ENCODE measurements at places on chromosomes 5 and 9.

DNA sequence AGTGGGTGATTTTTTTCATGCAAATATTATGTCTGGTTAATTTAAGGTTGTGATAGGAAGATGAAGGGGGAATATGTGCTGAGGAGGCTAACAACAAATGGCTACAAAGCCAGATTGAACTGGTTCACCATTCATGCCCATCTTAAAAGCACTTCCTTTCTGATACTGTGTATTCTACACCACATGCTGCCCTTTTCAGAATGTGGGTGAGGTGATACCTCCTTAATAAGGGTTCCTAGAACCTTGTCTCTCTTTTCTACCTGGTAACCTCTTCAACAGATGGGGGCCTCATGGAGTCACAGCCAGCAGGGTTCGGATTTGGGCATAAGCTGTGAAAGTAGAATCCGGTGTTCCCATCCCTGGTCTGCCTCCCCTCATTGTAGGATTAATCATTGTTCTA, 1064.0 kb upstream of the SEMA6A start:
- no peak for DNase-seq

GRCh38 chr5:78614816-78615215, 33.8 kb downstream of the LHFPL2 start:
- no peak for DNase-seq

- no peak for DNase-seq
Observed at GRCh38 chr9:86721843-86722705, 225.2 kb downstream of the GAS1 start.

GRCh38 chr9:76707510-76707909, 56.7 kb upstream of the PCA3 start:
- no peak for DNase-seq

- no peak for DNase-seq
Observed at GRCh38 chr5:34062419-34062818, 19.4 kb upstream of the C1QTNF3 start.

DNA sequence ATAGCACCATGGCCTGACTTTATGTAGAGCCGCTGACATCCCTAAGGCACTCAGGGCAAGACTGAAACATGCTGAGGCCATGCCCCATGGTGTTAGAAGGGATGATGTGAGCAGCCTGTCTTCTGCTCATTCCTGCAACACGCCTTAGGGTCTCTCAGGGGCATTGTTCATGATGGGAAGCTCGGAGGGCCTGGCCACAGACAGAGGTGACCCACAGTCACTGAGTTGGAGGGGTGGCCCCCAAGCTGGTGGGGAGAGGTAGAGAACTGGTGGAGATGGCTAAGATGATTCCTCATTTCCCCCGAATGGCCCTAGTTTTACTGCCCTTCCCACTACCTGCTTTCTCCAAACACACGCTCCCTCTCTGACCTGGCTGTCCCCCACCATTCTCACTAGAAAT, 135.2 kb downstream of the BARX1 start:
- DNase-seq = no peak

- no peak for DNase-seq
Observed at GRCh38 chr9:114818178-114818577, 12.3 kb upstream of the TNFSF15 start.

All from activated effector memory CD4-positive, alpha-beta T cell treated with anti-CD3 and anti-CD28 coated beads, Interleukin-2, amount 50 U/mL, for 16 hours (primary cell).